T-helper 9 cell (primary cell): ENCODE measurements at places on chromosomes 13 and 19.

DNA sequence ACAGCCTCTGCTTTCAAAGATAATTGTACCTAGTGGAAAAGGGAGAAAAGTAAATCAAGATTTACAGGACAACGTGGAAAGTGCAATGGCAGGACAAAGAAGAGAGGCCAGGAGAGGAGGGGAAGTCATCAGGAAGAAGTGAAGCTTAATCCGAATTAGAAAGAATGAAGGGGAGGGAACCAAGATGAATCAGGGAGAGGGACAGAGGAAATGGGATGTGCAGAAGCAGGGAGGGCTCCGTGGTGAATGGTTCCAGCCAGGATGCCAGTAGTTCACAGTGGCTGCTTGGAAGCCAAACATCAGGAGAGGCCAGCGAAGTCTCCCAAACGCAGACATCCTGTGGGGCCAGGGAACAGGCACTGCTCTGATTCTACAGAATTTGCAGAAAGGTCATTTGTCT is 144.4 kb downstream of the LIG4 start:
- no peak for DNase-seq

GRCh38 chr19:10868872-10869547 is 2.3 kb upstream of the CARM1 start:
- DNase-seq = no peak

GRCh38 chr13:49218493-49219051 is 1.6 kb upstream of the MLNR start:
- no peak for DNase-seq

GRCh38 chr13:19153782-19154450 is 27.7 kb downstream of the TUBA3C start:
- no peak for DNase-seq

GRCh38 chr13:87622971-87623370 is 48.2 kb upstream of the SLITRK5 start:
- DNase-seq = no peak

GRCh38 chr19:410243-410781 is 1.4 kb upstream of the C2CD4C start:
- DNase-seq = no peak
